ENCODE measurements at places on chromosomes 6 and 20. TPM values are rescaled to one million over a fixed set of nuclear protein-coding genes. Genes with fewer than 3 reads are reported as not detected.

Gene ENPP3
- total RNA-seq = 0.38 TPM

Gene SYCP2
- total RNA-seq = 2.5 TPM

Gene MYH7B
- total RNA-seq = 0.14 TPM

Gene SLC35F1
- 2.1 TPM for total RNA-seq

Gene SLC24A3
- 0.79 TPM for total RNA-seq

Gene SIRPB1
- total RNA-seq = 0.82 TPM

Gene ZFAND3
- total RNA-seq = 32.2 TPM

Gene ABHD16B
- total RNA-seq = not detected

Gene LINC00237
- total RNA-seq = not detected

Gene POFUT1
- total RNA-seq = 20.7 TPM

Gene CUL9
- total RNA-seq = 14.7 TPM

Gene ADIG
- not detected for total RNA-seq

Gene C20orf202
- total RNA-seq = not detected

Gene AHI1
- 13.0 TPM for total RNA-seq

Gene CRISP2
- 0.25 TPM for total RNA-seq

Gene PXDC1
- 10.8 TPM for total RNA-seq

Gene PRR18
- total RNA-seq = 0.61 TPM

Gene KCNB1
- total RNA-seq = 0.31 TPM

Gene EPPIN
- not detected for total RNA-seq

Gene FOXF2
- total RNA-seq = 0.32 TPM

Gene ATXN1
- 20.0 TPM for total RNA-seq

Gene PTGIS
- total RNA-seq = 2.2 TPM

Gene ARHGAP18
- 27.8 TPM for total RNA-seq

Gene LRRC73
- total RNA-seq = 0.60 TPM

Gene CST4
- not detected for total RNA-seq

Gene MATN4
- total RNA-seq = 2.3 TPM

Gene SH3BGRL2
- 10.3 TPM for total RNA-seq

Gene CPNE5
- total RNA-seq = 0.24 TPM

Gene NEURL2
- total RNA-seq = 1.6 TPM

Gene NNAT
- total RNA-seq = 0.31 TPM

Gene MRPS10
- total RNA-seq = 12.3 TPM

Gene SMOC2
- total RNA-seq = 2.5 TPM

Gene DSP
- 101 TPM for total RNA-seq

Gene MTFR2
- 0.32 TPM for total RNA-seq

Gene SLC17A3
- not detected for total RNA-seq

Gene PI3
- total RNA-seq = not detected
